ENCODE measurements at places on chromosomes 1 and 21.

- no peak for DNase-seq
Observed at GRCh38 chr1:45331436-45332345, 5.0 kb downstream of the HPDL start.

DNA sequence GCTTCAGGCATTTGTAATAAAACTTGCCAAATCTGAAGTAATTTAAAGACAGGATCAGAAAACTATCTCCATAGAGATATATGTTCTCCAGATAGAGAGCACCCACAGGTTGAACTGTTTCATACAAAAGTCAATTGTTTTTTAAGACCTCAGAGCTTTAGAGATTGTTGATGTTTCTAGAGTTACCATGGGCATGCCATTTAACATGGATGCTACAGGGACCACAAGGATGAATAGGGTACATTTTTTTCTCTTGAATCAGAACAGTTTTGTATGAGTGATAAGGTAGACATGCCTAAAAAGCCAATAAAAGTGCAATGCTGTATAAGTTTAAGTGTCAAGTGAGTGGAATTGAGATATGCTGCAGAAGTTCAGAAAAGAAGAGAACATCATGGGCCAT lies 511.0 kb upstream of the CAMK1G start:
- no peak for DNase-seq

GRCh38 chr1:9326596-9326995 lies 33.9 kb downstream of the SPSB1 start:
- peak; percentile 41 for DNase-seq

DNA sequence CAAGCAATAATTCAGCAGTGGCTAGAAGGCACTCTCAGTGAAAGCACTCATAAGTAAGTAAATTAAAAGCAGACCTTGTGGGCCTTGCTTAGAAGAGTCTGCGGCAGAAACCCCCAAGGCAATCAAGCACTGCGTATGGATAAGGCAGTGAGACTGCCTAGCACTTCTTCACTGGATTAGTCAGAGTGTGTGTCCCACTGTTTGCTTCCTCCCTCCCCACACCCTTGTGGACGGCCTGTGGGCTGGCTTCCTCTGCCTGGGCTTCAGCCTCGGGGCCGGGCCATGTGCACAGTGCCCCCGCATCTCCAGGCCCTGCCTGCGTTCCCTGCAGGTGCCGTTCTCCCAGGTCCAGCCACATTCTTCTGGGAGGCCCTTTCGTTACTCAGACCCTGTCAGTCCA lies 23.8 kb downstream of the AGT start:
- no peak for DNase-seq

GRCh38 chr21:24844671-24845070 lies 762.6 kb downstream of the MRPL39 start:
- DNase-seq: no peak

All from mesenchymal stem cell (in vitro differentiated cells and primary cell).